Stimulated activated CD4-positive, alpha-beta T cell treated with anti-CD3 and anti-CD28 coated beads, Interleukin-1b, Interleukin-23, amount 100 ng/mL, for 1 hour (primary cell): ENCODE measurements at places on chromosomes 11 and 22.

GRCh38 chr11:15730263-15730994 is 615.7 kb downstream of the INSC start:
- no peak for DNase-seq

DNA sequence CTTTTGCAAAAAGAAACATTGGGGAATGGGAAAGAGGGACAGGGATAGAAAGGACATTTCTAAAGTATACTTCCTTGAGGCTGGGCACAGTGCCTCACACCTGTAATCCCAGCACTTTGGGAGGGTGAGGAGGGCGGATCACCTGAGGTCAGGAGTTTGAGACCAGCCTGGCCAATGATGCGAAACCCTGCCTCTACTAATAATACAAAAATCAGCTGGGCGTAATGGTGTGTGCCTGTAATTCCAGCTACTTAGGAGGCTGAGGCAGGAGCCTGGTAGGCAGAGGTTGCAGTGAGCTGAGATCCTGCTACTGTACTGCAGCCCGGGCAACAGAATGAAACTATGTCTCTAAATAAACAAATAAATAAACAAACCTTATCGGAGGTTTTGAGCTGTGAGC is 16.3 kb upstream of the TEF start:
- DNase-seq: no peak

DNA sequence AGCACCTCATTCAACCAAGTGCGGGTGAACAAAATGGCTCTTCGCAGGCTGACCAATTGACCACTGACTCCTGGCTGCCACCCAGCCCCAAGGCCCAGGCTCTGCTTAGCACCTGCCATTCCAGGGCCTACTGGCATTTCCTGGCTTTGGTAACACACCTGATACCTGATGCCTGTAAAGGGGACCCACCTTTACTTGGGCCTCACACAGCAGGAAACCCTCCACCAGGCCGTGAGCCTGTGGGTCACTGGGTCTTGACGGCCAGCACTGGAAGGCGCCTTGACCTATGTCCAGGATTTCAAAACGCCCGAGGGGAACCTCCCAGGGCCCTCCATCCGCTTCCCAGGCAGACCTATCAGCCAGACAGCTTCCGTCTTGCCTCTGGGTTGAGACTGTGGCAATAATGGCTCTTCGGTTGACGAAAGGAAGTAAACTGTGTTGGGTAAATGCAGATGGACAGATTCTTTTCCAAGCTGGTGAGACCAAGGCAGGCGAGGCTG is 16.8 kb upstream of the TMEM184B start:
- DNase-seq: no peak

GRCh38 chr11:33894398-33894746 is 2.5 kb upstream of the LMO2 start:
- no peak for DNase-seq

DNA sequence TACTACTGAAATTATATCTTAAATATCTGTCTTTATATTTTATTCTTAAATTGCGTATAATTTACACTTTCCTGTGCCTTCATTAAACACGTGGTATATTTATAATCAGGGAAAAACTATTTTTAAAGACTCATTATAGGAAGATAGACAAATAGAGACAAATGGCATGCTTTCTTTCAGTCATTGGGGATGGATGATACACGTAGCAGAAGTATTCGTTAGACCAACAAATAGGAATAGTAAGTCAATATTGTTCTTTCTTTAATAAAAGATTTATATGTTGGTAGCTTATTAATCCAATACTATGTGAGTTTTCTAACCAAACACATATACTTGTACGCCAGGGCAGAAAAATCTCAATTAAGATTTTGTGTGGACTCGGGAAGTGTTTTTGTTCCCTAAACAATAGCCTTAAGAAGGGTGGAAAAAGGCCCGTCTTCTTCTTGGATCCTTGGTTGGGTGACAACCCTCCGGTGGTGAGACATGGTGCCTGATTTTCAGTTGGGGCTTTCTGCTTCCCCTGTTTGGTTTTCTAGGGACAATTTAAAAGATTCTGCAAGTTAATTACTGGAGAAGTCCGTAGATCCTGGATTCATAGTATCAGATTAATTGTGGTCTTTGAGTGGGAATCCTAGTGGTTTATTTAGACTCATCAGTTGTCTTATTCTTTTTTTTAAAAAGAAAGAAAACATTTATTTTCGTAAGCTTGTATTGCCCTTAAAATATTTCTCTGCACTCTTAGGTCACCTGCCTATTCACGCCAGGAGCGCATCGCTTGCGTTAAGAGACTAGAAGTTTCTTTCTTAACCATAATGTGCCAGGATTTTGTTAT is 83.5 kb upstream of the WNT7B start:
- no peak for DNase-seq

- DNase-seq: no peak
Measured at GRCh38 chr11:65311170-65311678, 3.4 kb upstream of the CDC42EP2 start.

GRCh38 chr11:134592391-134592990 is 180.4 kb upstream of the B3GAT1 start:
- DNase-seq: no peak

DNA sequence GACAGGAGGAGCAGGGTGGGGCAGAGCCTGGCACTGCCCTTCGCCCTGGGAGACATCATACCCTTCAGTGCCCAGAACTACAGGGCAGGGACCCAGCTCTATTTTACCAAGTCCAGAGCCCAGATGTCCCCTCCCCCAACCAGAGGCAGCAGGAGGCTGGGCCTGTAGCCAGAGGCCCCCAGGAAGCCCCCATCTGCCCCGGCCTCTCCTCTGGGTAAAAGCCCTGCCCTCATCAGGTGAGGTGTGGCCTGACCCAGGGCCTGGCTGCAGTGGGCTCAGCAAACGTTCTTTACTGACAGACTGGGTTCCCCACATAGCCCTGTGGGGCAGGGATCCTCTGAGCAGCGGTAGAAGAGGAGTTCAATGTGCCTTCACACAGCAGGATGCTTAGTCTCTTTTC is 51.8 kb upstream of the SLC22A12 start:
- no peak for DNase-seq

DNA sequence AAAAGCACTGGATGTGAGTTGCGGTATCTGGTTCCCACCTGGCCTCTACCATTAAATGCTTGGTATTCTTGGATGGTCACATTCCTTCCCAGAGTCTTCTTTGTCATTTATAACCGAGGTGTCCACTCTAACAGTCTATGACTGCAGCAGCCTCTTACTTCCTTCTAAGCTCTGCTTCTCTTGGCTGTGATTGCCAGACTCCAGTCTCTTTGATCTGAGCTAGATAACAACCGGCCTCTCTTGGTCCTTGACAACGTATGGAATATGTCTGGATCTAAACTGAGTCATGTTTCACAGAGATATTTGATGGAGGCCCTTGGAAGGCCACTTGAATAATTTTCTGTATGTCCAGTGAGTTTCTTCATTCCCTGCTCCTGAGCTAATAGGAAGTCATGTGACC is 141.6 kb upstream of the TENM4 start:
- no peak for DNase-seq

- no peak for DNase-seq
Measured at GRCh38 chr11:11419747-11420146, 66.7 kb upstream of the CSNK2A3 start.

GRCh38 chr11:74816664-74817063 is 68.0 kb downstream of the RNF169 start:
- DNase-seq: no peak

DNA sequence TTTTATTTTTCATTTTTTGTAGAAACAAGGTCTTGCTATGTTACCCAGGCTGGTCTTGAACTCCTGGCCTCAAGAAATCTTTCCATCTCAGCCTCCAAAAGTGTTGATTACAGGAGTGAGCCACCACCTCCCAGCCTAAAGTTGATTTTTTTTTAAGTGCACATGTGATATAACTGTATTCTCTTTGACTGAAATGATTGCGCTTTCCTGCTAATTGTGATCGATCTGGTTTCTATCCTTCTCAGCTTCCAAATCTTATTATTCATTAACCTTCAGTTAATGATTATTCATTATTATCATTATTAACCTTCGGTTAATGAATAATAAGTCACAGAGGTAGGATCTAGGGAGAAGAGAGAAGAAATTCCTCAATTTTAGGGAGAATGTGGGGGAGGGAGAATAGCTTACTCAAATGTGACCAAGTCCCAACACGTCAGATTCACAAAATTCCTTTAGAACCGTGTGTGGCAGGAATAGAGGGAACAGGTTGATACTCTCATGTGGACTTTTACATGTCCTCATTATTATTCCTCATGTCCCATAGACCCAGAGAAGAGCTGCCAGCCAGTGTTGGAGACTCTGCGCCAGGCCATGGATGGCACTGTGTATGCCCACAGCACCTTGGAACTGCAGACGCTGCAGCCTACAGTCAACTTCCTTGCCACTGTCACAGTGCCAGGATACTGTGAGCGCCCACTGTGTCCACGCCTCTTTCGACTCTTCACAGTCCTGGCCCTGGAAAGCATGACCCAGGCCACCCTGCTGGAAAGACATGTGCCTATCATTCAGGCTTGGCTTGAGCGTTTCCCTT is 47.1 kb downstream of the RRP8 start:
- DNase-seq: no peak

- no peak for DNase-seq
Measured at GRCh38 chr22:38097557-38098409, 12.7 kb downstream of the BAIAP2L2 start.

- no peak for DNase-seq
Measured at GRCh38 chr11:95231881-95232605, 1.0 kb upstream of the SESN3 start.

DNA sequence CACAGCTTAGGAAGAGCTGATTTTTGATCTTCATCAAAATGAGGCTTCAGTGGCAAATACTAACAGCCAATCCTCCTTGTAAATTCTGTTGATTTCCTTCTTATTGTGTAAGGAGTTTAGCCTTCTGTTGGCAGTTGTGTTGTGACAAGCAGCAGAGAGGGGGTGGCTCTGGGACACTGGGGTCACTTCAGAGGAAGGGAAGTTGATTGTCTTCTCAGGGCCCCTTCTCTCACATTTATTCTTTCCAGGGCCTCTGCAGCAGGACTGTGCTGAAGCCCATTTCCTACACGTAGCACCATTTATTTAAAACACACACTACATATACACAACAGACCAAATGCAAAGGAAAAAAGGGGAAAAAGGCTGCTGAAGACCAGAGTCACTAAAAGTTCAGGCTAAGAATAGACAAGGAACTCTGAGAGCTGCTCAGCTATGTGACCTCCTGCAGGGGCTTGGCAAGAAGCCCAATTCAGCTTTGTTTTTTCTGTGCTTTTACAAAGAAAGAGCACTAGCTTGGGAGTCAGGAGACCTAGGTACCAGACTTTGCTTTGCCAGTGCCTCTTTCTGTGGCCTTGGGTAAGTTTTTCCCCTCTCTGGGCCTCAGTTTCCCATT is 28.3 kb upstream of the UPB1 start:
- no peak for DNase-seq

DNA sequence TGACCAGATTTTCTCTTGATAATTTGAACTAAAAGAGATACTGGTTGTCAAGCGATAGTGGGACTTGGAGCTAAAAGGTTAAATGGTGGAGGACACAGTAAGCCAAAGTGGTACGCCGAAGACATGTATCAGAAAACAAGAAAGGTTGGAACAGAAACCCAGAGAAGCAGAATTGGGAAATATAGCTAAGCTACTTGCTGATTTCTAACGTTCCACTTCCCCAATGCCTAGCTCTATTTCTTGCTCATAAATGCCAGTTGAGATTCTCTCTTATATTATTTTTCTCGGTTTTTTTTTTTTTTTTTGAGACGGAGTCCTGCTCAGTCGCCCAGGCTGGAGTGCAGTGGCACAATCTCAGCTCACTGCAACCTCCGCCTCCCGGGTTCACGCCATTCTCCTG is 12.7 kb downstream of the TMEM41B start:
- DNase-seq: no peak

DNA sequence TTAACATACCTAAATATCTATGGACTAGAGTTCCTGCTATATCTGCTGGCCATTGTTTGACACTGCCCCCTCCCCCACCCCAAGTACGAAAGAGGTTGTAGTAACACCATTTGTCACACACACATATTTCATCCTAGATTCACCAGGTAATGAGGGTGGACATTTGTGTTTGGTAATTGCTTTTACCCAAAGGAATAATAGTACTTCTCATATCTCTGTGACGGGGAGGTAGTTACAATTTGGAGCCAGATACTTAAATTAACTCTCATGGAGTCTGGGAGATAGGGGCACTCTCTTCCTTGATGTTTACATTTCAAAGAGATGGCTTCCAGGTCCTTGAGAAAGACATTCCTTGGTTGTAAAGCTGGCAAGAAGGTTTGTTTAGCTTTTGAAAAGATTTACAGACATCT is 38.7 kb downstream of the REXO2 start:
- no peak for DNase-seq

DNA sequence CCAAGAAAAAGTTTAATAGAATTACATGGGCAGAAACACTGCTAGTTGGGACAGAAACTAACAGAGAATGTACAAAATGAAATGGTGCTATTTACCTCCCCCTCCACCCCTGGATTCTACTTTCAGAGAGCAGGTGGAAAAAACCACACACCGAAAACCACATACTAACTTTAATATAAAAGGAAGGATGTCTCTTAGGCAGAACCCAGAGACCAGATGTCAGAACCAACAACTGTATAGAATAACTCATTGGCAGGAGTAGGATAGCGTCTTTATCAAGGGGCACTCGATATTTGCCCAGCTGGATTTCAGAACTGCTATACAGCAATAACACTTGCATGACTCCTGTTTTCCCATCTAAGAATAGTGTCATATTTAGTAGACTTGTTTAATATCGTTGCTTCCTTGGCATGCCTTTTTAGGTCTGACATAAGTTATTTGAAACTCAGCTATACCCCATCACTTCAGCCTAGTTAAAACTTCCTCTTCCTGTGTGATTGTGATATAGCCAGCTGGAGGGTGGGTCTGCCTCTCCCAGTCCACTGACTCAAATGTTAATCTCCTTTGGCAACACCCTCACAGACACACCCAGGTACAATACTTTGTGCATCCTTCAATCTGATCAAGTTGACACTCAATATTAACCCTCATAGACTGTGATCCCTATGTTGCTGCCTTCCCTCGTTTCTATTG is 1.2 kb downstream of the SLC22A25 start:
- no peak for DNase-seq

DNA sequence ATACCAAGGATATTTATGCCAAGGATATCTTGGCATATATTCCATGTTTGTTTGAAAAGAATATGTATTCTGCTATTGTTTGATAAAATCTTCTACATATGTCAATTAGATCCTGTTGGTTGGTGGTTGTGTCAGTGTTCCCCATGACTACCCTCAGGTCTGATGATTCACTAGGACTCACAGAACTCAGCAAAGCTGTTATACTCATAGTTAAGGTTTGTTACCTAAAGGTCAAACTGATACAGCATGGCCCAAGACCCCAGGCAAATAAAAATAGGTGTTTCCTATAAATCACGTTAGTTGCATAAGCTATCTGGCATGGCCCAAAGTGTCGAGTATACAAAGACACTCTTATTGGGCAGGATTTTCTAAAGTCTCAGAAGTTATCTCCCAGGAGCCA is 30.2 kb upstream of the B3GNT6 start:
- DNase-seq: no peak

DNA sequence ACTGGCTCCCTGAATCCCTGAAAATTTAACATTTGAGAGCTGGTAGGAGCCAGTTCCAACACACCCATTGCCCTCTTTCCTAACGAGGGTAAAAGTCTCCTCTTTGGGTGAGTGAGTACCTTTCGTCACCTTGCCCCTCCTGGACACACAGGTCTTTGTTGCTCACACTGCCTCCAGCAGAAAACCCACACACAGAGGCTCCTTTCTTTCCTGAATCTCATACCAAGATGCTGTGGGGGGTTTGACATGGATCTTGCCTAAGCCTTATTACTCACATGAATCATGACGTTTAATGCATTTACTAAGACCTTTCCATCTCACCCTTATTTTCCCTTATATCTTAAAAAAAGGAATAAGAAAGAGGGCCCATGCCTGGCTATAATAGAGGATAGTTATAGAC is 53.0 kb downstream of the PARVA start:
- no peak for DNase-seq
